ENCODE measurements at places on chromosomes 4 and X.

- no peak for DNase-seq
Measured at GRCh38 chr4:56092540-56092939, 143.8 kb downstream of the CEP135 start.

- DNase-seq = no peak
Measured at GRCh38 chr4:183304538-183304937, 15.5 kb downstream of the CLDN22 start.

- DNase-seq = no peak
Measured at GRCh38 chr4:15444879-15445547, 17.2 kb downstream of the C1QTNF7 start.

DNA sequence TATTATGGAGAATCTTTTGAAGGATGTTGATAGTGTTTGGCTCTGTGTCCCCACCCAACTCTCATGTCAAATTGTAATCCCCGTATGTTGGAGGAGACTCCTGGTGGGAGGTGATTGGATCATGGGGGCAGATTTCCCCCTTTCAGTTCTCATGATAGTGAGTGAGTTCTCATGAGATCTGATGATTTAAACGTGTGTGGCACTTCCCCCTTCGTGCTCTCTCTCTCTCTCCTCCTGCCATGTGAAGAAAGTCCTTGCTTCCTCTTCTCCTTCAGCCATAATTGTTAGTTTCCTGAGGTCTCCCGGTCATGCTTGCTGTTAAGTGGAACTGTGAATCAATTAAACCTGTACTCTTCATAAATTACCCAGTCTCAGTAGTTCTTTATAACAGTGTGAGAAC lies 166.1 kb upstream of the NUDT6 start:
- DNase-seq = no peak

- no peak for DNase-seq
Measured at GRCh38 chr4:76867880-76868655, 29.9 kb downstream of the SOWAHB start.

DNA sequence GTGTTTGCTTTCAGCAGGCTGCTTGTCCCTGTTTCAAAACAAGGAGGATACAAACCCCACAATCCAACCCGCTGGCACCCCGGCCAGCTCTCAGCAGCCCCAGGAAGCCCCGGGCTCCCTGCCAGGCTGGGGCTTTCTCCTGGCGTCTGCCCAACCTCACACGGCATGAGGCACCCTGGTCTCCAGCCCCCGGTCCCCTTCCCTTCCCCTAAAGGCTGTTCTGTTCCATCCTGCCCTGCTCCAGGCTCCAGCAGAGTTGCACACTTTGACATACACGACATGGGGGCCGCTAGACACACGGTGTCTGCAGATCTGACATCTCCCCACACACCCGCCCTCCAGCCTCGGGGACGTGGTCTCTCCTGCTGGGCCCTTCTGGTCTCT lies 107.7 kb upstream of the ADRA2C start:
- DNase-seq = no peak

GRCh38 chr4:54742636-54743399 lies 85.1 kb downstream of the KIT start:
- no peak for DNase-seq

DNA sequence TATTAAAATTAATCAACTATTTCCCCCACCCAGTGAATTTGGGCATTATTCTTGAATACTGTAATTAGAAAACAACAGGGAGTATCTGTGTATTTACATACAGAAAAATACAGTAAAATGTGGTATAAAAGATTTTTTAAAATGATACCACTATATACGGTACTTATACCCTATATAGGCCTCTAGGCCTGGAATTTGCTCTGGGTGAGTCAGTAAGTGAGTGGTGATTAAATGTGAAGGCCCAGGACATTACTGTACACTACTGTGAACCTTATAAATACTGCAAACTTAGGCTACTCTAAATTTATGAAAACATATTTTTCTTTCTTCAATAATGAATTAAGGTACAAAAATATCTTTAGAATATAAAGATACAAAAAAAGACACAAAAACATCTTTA lies 6.3 kb upstream of the CSN3 start:
- DNase-seq = no peak

- DNase-seq = no peak
Measured at GRCh38 chr4:39104255-39104654, 42.2 kb downstream of the KLHL5 start.

GRCh38 chr4:2306773-2307410 lies 45.0 kb upstream of the MXD4 start:
- DNase-seq = no peak

- peak; percentile 97 for DNase-seq
Measured at GRCh38 chrX:1391707-1392375, at the start of gene SLC25A6. TSS of gene SLC25A6 (minus strand) at chrX:1392113. CDS start at chrX:1392009, 104 bp downstream.

GRCh38 chr4:128823025-128823661 lies 13.6 kb downstream of the JADE1 start:
- no peak for DNase-seq

DNA sequence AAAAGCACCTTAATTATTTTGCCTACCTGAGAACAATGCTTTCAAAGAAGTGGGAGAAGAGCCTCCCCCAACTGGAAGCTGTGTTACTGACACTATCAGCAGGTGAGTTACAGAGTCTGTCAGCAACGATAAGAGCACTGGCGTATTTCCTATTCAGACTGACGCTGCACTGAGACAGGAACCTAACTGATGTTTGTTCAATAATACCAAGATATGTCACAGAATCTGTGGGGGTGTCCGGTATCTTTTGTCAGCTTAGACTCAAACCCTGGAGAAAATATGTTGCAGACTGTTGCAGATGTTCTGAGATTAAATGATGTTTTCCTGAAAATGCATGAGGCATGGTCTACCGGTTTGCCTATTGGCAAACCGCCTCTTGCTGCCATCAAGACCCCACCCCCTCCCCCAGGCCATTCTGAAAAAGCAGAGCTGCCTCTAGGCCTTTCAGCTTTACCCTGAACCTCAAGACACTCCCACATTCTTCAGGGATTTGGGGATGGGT lies 115.2 kb upstream of the KIT start:
- DNase-seq = no peak

- DNase-seq = no peak
Measured at GRCh38 chrX:30151964-30152363, 63.4 kb upstream of the MAGEB2 start.

- DNase-seq = peak; percentile 34
Measured at GRCh38 chr4:153451911-153452657, 14.1 kb upstream of the TMEM131L start.

DNA sequence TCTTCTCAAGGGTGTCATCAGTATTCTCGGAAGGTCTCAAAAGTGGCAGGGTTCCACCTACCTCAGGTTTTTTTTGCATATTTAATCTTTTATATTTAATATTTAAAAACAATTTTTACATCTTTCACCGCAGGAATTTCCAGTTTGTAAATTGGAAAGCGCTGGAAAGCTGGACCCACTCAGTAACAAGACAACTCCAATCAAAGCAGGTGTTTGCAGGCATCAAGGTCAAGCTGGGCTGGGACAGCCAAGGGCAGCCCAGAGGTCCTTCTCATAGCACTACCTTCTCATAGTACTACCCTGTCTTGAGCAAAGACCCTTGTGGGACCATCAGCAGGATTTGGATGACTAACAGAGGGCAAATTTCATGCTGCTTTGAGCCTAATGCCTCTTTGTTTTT lies 160.1 kb downstream of the TET2 start:
- DNase-seq = no peak

DNA sequence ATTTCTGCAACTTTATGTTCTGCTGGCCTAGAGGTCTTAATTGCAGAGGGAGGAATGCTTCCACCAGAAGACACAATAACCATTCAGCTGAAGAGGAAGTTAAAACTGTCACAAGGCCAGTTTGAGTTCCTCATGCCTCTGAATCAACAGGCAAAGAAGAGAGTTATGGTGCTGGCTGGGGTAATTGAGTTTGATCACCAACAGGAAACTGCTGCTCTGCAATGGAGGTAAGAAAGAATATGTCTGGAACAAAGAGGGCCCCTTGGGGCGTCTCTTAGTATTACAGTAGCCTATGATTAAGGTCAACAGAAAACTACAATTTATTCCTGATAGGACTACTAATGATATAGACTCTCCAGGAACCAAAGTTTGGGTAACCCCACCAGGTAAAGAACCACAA lies 744.0 kb downstream of the FSTL5 start:
- no peak for DNase-seq

Data from iPS-NIHi11 (cell line).